ENCODE measurements at places on chromosomes 3 and 15. TPM values are rescaled to one million over a fixed set of nuclear protein-coding genes. Genes with fewer than 3 reads are reported as not detected.
A peak's percentile ranks its signal among the peaks of the same experiment; 100 is the strongest.

DNA sequence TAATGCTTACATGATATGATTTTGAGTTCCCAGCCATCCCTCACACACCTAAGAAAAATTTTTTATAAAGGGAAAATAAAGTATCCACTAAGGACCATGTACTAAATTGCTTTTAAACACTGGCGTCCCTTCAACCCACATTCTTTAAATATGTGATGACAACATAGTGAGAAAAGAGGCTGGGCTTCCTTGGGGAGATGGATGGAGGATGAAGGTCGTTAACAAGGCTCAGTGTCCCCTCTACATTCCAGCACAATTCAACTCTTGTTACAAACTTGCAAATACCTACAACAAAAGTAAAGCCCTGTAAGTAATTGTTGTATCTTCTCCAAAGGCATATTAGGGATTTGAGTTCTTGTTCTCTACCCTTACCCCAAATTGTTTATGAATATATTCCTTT lies 87.2 kb upstream of the SLC4A7 start:
- DNase-seq = no peak

GRCh38 chr15:77548589-77549557 lies 83.8 kb downstream of the LINGO1 start:
- DNase-seq = no peak

DNA sequence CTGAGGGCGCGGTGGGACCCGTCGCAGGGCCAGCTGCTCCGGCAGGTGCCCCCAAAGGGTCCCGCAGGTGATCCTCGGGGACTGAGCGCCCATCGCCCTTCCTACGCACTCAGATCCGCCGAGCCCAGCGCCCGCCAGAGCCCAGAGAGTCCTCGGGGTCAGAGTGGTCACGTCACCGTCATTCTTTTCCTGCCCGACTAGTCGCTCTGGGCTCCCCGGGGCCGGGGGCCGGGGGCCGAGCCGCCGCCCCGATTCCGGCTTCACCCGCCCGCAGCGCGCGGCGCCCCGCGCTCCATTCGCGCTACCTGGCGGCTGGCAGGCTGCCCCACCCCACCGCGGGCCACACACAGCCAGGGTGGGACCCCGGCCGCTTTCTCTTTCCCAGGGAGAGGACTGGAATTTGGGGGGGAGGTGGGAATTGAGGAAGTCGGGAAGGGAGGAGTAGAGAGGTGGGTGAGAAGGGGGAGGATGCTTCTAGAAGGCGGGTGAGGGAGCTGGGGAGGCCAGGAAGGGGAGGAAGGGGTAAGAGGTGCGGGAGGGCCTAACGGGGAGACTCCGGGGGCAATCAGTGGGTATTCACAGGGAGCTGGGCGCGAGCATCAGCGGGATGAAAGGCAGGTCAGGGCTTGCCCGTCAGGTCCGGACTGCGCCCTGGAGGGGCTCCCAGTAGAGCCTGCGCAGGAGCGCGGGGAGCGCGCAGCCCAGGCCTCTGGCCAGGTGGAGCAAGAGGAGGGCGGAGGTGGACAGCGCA lies 36.1 kb upstream of the EPHB3 start:
- no peak for DNase-seq

DNA sequence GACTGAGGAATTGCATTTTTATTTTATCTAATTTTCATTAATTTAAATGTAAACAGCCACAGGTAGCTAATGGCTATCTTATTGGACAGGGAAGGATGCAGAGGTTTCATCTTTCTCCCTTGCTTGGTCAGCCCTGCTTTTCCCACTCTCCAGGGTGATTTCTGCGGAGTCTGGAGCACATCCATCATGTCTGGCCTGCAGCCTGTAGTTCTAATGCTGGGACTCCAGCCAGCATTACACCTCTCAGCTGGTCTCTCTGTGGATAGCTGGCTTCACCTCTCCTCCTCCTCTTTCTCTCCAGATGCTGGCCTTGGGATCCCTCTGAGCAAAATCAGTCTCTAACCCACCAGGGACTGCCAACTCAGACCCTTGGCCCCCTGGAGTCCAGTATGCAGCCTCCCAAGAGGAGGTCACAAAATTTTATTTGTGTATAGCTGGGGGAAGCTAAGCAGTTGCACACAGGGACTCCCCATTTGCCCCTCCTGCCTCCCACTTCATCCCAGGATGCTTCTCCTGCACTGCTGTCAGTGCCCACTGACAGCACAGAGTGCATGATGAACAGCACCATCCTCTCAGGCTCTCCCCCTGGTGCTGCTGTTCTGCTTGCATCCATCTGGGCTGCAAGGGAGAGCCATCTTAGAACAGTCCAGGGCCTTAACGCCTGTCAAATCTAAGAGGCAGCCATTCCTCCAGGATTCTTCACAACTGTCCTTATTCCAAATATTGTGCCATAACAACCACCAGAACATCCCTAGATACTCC lies 1.7 kb downstream of the BFSP2 start:
- no peak for DNase-seq

DNA sequence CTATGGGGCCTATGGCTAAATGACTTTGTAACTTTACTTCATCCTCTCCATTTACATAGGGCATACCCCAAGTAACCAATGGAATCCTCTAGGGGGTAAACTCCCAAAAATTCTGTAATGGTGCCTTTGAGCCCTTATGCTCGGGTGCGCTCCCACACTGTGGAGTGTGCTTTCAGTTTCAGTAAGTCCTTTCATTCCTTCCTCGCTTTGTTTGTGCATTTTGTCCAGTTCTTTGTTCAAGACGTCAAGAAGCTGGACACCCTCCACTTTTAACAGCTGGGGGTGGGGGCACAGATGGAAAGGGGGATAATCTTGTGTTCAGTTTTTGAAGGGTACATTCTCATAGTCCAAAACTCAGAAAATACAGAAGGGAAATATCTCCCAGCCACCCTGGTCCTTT lies 84.4 kb upstream of the C2CD4B start:
- no peak for DNase-seq

- DNase-seq = no peak
These were observed 14.4 kb upstream of the ANKRD28 start for GRCh38 chr3:15812183-15812582.

- DNase-seq = no peak
These were observed 37.0 kb downstream of the SEMA6D start for GRCh38 chr15:47754312-47754711.

GRCh38 chr15:88185584-88185983 lies 71.0 kb downstream of the NTRK3 start:
- DNase-seq = no peak

DNA sequence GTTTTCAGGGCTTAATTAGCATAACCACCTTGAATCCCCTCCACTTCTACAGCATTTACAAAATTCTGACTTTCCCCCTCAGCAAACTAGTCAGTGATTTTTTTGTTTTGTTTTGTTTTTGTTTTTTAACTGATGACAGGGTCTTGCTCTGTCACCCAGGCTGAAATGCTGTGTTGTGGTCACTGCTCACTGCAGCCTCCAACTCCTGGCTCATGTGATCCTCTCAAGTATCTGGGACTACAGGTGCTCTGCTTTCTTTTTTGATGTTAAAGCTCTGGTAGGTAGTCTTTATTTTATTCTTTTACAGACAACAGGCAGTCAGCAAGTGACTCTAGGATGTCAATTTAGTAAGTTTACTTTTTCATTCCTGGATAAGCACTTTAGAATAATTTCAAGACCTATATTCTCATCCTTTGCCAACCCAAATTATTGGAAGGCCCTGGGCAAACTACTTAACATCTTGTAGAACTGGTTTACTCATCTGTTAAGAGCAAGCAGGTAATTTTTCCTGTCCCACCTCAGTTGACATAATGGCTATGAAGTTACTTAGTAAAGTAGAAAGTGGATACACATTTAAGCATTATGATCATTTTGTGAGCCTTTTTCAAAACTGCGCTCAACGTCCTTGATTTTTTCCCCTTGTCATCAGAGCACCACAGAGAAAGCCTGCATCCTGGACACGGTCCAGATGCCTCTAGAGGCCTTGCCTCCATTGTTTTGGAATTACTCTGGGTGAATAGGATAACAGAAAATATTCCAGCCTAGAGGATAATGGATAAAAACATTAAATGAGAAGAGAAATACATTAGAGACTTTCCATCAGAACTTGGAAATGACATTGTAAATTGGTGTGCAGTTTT lies 69.9 kb upstream of the NDUFB4 start:
- DNase-seq = no peak

DNA sequence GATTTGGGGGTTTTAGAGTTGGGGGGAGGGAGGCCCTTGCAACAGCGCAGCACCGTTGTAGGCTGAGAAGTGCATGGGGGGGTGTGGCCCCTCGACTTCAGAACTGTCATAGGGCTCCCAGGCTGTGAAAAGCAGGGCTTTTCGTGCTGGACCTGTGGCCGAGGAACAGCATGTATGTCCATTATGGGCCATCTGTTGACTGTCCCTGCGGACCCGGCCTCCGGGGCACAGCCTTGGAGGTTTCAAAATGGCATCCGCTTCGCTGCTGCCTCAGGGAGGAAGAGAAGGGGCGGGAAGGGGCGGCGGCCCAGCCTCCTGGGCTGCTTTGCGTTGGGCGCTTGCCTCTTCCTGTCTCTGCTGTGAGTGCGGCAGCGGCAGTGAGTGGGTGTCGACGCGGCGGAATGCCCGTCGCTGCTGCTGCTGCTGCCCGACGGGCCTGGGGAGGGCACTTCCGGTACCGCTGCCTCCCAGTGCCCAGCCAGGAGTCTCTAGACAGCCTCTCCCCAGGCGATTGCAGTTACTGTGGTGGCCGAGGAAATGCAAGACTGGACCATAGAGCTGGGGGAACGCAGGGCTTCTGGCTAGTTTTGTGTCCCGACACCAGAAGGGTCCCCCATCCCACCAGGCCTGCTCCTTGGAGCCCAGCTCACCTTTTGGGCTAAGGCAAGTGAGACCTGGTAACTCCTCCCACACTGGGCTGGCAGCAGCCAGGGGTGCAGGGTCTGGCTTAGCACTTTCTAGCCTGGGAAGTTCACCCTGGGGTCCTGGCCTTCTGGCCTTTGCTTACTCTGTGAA lies 1.9 kb downstream of the GNAI2 start:
- no peak for DNase-seq

GRCh38 chr15:44710236-44711095 lies 657 bp downstream of the PATL2 start:
- no peak for DNase-seq

DNA sequence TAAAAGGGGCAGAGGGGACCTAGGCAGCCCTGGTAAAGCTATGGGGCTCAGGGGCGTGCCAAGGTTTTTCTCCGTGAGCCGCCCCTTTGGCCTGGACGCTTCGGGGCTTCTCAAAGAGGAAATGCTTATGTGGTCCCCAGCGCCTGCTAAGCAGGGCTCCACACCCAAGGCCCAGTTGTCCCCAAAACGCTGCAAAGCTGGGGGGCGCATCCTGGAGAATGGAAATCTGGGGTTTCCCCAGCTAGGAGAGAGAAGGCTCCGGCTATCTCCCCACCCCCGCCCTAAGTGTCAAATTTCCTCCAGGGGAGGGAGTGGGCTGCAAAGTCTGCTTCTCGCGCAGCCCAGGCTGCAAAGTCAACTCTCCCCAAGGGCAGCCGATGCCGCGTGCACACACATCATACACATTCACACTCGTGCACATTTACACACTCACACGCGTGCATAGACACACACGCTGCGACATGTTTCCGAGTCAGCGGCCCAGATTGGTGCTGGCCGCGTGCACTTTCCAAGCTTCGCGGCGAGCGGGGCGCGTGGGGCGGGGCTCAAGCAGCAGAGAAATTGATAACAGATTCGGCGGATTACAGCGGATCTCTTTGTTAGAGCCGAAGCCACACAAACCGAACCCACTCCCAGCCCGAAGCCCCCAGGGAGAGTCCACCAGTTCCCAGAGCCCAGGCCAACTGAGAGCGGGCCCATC lies 4.5 kb downstream of the WNT5A start:
- DNase-seq = no peak

DNA sequence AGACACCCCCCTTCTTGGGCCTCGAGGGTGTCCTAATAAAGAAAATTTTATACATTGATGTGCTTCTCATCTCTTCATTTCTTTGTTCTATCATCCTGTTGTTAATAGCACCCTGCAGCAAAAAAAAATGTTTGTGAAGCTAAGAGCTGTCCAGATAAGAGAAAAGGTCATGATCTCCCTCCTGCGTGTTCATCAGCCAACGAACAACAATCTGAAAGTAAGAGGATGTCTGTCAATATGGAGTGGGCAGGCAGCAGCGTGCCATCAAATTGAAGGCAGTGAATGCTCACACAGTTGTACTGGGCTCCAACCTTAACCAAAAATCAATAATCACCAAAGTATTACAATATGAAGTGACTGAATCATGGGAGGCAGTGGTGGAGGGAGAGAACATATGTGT lies 418.6 kb upstream of the ONECUT1 start:
- DNase-seq = no peak

GRCh38 chr3:75294124-75294523 lies 370.0 kb upstream of the FRG2C start:
- DNase-seq = peak; percentile 2

- no peak for DNase-seq
These were observed 24.1 kb downstream of the DUOX2 start for GRCh38 chr15:45089712-45090373.

Gene FOXL2NB
- not detected for total RNA-seq
